Ureter (tissue), 1 donor: ENCODE measurements at places on chromosomes 5 and 9. TPM values are rescaled to one million over a fixed set of nuclear protein-coding genes. Genes with fewer than 3 reads are reported as not detected.

DNA sequence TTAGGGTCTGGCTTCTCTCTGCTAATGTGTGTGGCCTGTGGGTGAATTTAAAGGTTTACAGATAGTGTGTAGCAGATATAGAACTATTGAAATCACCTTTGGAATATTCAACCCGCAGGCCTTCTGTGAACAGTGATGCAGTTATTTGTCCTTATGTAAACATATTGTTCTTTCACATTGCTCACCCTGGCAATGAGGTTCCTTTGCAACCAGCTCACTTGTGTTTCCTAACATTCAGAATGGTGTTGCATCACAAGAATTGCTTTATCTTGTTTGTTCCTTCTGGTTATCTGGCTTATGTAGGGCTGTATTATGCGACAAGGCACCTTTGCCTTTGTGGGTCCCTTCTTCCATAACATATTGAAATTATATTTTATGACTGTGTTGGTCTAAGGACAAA lies 370.3 kb downstream of the NNT start:
- no peak for DNase-seq

DNA sequence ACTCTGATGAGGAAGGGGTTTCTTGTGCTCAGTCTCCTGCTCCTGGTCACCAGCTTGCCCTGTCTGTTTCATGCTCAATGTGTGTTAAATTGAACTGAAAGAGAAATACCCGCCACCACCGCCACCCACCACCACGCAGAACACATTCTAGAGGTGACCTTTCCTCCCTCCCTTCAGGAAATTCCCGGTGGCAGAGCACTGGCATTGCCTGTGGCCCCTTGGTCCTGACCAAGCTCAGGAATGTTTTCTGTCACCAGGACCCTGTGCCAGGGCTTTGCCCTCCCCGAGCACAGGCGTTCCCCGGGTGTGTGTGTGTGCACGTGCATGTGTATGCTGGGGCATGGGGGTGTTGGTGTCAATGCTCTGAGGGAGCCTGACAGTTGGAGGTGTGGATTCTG lies 10.2 kb upstream of the SLC25A51 start:
- no peak for DNase-seq

GRCh38 chr9:121817476-121817875 lies 166.0 kb downstream of the DAB2IP start:
- DNase-seq = no peak

- no peak for DNase-seq
These were observed 937 bp upstream of the SLC26A2 start for GRCh38 chr5:149959406-149960236.

- DNase-seq = peak; percentile 66
These were observed 1.2 kb upstream of the CKS2 start for GRCh38 chr9:89309608-89310474.

- DNase-seq = no peak
These were observed 78.8 kb downstream of the NIPSNAP3B start for GRCh38 chr9:104842698-104843097.

GRCh38 chr9:70409280-70409679 lies 5.2 kb downstream of the KLF9 start:
- no peak for DNase-seq

DNA sequence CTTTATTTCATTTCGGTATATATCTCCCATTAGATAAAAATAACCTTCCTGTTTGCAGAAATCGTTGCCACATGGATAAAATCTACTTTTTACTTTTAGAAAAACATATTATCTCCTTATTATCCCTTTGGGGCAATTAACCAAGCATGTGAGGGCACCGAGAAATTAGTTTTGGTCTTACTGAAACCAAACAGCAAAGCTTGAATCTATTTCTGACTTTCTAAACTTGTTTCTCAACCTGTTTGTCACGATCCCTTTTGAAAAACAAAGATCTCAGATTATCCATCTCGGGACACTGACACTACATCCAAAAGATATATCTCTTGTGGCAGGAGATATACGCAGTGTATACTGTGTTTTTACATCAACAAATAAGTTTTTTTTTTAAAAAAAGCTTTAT lies 2.3 kb downstream of the TUT7 start:
- no peak for DNase-seq

DNA sequence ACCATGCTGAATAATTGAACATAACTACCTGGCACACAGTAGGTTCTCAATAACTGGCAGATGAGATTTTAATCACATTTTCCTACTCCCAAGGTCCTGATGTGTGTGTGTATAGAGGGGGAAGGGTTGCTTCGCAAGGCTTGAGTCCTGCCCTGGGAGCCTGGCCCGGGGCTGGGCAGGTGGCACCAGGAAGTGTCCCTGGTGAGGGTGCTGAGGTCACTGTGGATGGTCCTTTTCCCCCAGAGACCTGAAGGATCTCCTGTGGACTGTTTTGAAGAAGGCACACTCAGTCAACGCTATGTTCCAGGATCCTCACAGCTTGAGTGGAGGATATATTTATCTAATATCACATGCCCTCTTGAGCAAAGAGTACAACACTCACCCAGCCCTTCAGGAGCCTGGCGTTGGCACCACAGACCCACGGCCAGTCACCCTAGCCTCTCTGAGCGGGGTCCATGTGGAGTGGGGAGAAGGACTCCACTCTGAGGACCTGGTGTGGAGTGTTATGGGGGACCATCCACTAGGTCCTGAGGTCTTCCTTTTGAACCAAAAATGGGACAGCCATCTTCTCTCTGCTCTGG lies 177.8 kb downstream of the GABBR2 start:
- no peak for DNase-seq

- DNase-seq = no peak
These were observed 109.8 kb upstream of the ZNF462 start for GRCh38 chr9:106753155-106753671.

DNA sequence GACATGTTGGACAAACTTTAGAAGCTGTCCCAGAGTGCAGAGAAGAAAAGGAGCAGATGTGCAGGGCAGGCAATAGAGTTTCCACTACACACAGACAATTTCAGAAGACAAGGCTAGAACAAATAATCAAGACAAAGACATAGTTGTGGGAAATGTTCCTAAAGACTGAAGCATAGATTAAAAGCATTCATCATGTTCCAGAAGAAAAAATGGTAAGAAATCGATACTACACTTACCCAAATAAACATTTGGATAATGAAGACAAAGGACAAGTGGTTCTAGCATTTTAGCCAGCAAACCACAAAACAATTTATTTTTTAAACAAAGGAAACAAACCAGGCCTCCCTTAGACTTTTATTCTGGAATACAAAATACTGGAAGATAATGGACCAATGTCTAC lies 97.9 kb downstream of the FSTL4 start:
- DNase-seq = no peak

DNA sequence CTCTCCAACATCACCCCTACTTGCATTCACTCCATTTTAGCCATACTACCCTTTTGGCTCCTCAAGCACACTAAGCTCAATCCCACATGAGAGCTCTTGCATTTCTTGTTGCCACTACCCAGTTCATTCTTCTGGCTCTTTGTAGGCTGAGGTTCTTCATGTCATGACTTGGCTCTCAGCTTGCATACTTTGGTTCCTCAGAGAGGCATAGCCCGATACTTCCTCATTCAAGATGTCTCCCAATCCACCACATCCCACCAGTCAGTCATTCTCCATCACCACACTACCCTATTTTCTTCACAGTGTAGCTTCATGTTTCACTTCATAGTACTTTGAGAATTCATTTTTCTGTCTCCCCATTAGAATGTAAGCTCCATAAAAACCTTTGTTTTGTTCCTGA lies 116.7 kb downstream of the NR6A1 start:
- no peak for DNase-seq

DNA sequence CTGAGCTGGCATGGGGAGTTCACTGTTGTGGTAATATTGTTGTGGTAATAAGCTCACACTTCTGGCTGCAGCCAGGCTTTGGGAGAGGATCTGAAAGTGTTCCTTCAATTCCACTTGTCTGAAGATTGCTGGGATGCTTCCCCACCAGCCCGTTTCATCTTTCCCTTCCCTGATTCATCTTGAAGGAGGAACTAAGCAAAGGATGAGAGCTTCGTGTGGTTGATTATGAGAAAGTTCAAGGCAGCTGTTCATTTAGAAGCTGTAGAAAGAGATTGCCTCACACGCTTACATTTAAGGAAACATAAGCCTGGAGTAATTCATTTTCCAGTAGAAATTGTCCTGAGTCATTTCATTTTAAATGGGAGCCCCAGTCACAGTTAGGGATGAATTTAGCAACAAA lies 122.4 kb upstream of the GAS1 start:
- no peak for DNase-seq

DNA sequence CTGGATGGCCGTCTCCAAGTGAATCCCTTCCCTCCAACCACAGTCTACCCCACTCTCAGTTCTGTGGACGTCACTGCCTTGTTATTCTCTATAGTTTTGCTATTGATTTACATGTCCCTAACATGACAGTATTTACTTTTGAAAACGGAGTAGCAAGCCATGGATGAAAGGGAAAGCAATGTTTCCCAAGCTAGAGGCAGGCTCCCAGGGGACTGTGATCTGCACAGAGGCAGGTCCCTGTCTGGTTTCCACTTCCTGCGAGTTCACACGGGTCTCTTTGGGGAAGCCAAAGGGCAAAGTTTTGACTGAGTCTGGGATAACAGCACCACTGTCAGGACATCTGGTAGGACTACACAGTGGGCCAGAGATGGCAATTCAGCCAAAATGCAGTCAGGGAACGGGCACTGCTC lies 12.7 kb downstream of the C9orf153 start:
- no peak for DNase-seq

- DNase-seq = no peak
These were observed 495.2 kb downstream of the AGTPBP1 start for GRCh38 chr9:85246541-85246940.

GRCh38 chr5:136007271-136007670 lies 21.5 kb upstream of the TGFBI start:
- DNase-seq = no peak

DNA sequence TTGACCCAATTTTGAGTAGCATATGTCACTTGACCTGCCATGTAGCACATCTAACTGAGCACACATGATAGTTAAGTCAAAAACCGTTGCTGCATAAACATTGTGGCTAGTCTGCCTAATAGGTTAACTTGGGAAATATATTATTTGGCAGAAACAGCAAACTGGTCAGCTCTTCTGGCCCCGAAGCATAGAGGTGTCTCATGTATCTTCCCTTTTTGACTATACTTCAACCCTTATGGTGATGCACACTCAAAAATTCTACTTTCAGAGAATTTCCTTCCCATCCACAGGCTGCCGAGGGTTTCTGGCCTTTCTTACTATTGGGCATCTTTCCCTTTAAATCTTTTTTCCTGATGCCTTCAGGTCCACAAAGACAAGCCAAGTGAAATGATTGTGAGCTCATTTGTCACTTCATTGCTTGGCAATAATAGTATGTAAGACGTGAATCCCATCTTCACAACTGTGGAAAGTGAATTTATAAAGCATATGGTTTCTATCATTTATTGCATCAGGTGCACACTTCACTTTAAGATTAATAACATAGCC lies 41.2 kb downstream of the MOCS2 start:
- DNase-seq = no peak

DNA sequence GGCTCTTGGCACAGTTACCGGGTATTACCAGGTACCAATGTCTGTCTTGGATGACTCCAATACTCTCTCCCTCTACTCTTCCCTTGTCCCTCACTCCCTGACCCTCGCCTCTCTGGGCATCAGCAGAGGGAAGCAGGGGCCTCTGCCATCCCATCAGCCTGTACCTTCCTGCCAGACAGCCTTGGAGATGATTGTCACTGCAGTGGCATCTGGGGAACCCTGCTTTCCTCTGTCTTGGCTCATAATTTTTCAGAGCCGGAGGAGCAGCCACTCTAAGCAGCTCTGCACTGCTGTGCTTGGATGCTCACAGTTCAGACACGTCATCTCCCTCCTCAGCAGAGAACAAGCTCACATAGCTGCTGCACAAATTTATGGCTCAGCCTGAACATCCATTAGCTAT lies 274.1 kb downstream of the SMARCA2 start:
- DNase-seq = no peak

DNA sequence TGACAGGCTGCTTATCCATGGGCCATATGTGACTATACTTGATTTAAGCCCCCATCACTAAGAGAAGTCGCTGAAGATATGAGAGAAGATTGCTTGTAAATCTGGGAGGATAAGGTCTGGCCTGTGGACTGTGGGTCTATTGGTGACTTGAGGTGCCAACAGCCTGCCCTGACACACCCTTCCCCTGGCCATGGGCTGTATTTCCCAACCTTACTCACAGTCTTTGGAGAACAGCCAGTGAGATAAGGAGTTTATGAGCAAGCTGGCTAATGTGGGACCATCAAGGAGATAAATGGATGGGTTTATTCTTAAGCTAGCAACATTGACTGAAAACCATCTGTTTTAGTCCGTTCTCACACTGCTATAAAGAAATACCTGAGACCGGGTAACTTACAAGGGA lies 231.3 kb downstream of the ZSWIM6 start:
- DNase-seq = no peak

DNA sequence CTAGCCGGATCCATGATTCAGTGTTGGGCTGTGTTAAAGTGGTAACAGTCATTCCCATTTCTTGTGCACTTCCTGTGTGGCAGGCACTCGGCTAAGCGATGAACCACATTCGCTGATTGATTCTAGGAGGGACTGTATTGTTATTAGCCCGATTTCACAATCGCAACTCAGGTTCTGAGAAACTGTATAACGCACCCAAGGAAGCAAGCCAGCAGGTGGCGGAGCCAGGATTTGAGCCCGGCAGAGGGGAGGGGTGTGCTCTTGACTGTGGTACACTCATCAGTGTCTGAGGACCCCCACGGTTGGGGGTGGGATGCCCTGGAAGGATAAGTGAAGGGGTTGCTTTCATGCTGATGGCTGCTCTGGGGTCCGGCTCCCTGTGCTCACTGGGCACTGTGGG lies 34.7 kb downstream of the LRSAM1 start:
- DNase-seq = no peak

Gene IL5
- not detected for total RNA-seq

Gene SHOC1
- total RNA-seq = 0.16 TPM

Gene MSX2
- 29.5 TPM for total RNA-seq

Gene EPB41L4B
- 15.9 TPM for total RNA-seq

Gene OTP
- total RNA-seq = not detected

Gene ARL14EPL
- total RNA-seq = not detected

Gene TMEM232
- total RNA-seq = 5.7 TPM

Gene PCDHB16
- total RNA-seq = 3.4 TPM

Gene LCN2
- 143 TPM for total RNA-seq

Gene SV2C
- 0.60 TPM for total RNA-seq

Gene HAPLN1
- 0.44 TPM for total RNA-seq

Gene KCTD16
- total RNA-seq = 0.18 TPM

Gene FIBCD1
- not detected for total RNA-seq
